HS-5 (cell line): ENCODE measurements at places on chromosomes 6 and 20.
A peak's percentile ranks its signal among the peaks of the same experiment; 100 is the strongest.

DNA sequence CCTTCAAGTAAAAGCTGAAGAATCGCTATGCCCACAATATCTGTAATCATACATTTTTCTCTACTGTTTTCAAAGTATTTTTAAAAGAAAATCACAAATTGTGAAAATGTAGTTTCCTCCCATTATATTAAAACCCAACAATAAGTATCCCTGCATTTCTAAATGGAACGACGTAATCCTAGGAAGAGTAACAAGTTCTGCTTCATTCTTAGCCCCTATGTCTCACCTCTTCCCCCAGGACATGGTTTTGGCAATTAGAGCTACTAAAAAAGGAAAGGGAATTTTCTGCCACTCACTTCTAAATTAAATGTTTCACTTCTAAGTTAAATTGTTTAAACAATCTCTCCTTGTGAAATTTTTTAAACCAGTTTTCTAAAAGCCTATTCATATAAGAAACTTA is 47.4 kb downstream of the TBPL1 start:
- DNase-seq: no peak

GRCh38 chr20:8082025-8082424 is 50.0 kb upstream of the PLCB1 start:
- DNase-seq: no peak

- peak; percentile 97 for DNase-seq
These were observed 18.3 kb downstream of the HMGN4 start for GRCh38 chr6:26556263-26557070.

- peak; percentile 68 for DNase-seq
These were observed 392.2 kb upstream of the MARCKS start for GRCh38 chr6:113464960-113465359.

- DNase-seq: peak; percentile 49
These were observed 27.5 kb upstream of the AGPAT4 start for GRCh38 chr6:161301338-161301737.

DNA sequence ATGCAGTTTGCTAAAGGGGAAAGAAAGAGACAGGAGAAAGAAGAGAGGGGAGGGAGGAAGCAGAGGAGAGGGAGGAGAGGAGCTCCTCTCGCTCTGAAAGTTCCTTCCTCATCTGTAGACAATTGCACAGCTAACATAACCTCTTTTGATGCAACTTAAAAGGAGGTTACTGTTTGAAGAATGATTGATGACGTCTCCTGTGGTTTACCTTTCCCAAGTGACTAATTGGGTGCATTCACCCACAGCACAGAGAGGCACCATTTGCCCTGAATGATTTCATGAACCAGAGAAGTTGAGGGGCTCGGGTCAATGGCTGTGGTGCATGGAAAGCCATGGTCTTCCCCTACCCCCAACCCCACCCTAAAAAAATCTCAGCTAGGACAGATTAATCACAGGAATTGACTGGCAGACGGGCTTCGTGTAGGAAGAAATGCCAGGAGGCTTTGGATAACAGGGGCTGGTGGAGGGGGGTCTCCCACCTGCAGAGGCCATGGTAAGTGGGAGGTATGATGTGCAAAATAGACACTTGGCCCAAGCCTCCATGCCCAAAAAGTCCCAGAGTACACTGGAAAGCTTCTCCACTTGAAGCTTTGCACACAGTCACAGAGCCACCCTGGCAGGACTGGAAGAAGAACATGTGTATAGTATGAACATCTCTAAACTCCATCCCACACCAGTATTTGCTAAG is 213.7 kb downstream of the ANKRD60 start:
- DNase-seq: no peak

GRCh38 chr6:156844089-156844488 is 66.9 kb downstream of the ARID1B start:
- no peak for DNase-seq

DNA sequence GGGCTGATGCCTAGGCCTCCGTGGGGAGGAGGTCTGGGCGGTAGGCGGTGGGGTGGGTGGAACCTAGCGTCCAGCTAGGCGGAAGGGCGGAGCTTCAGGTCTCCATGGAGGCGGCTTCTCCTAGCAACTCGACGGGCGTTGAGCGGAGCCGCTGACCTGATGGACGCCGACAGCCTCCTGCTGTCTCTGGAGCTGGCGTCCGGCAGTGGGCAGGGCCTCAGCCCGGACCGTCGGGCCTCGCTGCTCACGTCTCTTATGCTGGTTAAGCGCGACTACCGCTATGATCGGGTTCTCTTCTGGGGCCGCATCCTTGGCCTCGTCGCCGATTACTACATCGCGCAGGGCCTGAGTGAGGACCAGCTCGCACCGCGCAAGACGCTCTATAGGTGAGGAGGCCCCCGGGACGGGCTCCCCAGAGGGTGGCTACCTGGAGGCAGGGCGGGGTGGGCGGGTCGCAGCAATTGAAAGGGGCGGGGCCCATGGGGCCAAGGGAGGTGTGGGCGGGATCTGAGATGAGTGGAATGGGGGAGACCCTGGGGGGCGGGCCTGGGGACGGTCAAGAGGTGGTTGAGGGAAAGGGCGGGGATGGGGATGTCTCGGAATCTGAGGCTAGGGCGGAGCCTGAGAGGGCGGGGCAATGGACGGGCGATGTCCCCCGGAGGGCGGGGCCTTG is at the start of gene RSPH9:
Gene RSPH9, plus strand, starts transcription at position 97 of the 673 bp plus-strand sequence. Its CDS starts 63 bp downstream, at position 160.
- no peak for DNase-seq

DNA sequence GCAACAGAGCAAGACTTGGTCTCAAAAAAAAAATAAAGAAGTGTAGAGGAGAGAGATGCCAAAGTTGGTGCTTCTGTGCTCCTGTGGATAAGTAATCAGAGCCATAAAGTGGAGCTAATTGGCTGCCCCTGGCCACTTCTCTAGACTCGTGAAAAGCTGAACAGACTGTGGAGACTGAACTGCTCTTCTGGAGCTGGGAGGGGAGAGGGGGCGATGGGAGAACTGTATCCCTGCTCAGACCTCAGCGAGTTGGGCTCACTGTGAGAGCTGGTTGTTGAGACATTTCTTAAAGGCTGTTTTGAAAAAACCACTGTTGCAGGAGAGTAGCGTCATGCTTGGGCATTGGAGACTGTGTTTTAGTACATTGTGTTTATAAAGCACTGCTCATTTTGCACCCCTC is 125.7 kb downstream of the TCP11 start:
- no peak for DNase-seq

DNA sequence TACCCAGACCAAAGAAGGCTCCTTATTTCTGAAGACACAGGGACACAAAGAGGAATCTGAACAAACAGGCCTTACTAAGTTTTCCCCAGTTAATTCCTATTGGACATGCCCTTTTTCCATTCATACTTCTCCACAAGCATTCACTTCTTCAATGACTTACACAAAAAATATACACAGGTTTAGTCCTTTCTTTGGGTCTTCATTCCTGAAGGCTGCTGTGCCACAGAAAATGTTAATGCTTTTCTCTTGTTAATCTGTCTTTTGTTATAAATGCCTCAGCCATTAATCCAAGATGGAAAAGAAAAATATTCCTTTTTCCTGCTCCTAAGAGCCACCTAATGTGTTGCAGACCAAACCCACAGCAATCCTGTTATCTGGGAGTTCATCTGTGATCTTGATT is 71.2 kb downstream of the QRSL1 start:
- DNase-seq: no peak

- DNase-seq: no peak
These were observed 129.2 kb downstream of the PDSS2 start for GRCh38 chr6:107330168-107330567.

DNA sequence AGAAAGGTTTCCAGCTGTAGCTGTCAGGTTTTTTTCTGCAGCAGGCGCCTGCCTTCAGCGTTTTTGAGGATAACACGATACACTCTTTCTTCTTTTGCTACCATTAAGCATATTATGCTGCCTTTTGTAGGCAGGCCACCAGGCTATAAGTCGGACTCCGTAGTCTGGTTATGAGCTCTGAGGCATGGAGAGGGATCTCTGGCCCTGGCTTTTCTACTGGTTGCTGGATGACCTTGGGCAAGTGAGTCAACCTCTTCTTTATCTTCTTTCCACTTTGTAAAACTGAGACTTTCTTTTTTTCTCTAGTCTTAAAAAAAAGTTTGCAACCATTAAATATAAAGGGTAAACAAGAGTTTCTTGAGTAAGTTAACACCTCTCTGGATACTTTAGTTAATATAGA is 120.2 kb downstream of the BCKDHB start:
- DNase-seq: no peak
